ENCODE measurements at places on chromosomes 1 and 21. TPM values are rescaled to one million over a fixed set of nuclear protein-coding genes. Genes with fewer than 3 reads are reported as not detected.

Gene FNBP1L
- total RNA-seq, result 47.1 TPM

Gene COL24A1
- under 0.01 TPM for total RNA-seq

Gene NOS1AP
- total RNA-seq, result 1.1 TPM

Gene PLK3
- 32.2 TPM for total RNA-seq

Gene CDC14A
- total RNA-seq, result 21.0 TPM

Gene BTG3
- total RNA-seq, result 29.8 TPM

Gene FAM72D
- 0.97 TPM for total RNA-seq

Gene CD247
- not detected for total RNA-seq

Gene YY1AP1
- 52.0 TPM for total RNA-seq

Gene MAP1LC3C
- under 0.01 TPM for total RNA-seq

Gene SNX7
- total RNA-seq, result 54.9 TPM

Gene SZT2
- 13.6 TPM for total RNA-seq

Gene SLAMF6
- not detected for total RNA-seq

Gene KCND3
- not detected for total RNA-seq

Gene SH2D1B
- not detected for total RNA-seq

Gene KRTAP21-2
- total RNA-seq, result not detected

Gene TP73
- under 0.01 TPM for total RNA-seq

Gene RASSF5
- total RNA-seq, result 1.1 TPM

Gene LCE3D
- total RNA-seq, result not detected

Gene FCAMR
- total RNA-seq, result not detected

Gene PRAMEF11
- not detected for total RNA-seq

Gene C1QTNF12
- total RNA-seq, result 0.32 TPM

Gene VTCN1
- not detected for total RNA-seq
